ENCODE measurements at places on chromosomes 2 and 18.

DNA sequence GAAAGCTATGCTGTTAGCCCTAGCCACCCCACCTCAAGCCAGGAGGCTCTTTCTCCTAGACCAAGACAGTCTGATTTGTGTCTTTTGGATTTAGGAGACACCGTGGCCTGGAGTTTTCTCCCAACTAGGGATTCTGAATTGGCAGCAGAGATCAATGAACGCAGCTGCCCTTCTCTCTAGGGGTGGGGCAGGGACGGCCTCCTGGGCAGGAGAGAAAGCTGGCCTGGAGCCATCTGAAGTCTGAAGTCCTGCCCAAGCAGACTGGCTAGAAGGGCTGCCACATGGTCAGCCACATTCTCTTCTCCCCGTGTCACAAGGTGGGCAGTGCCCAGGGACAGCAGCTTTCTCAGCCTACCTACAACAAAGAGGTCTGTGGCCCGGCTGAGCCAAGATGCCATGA, 45.1 kb downstream of the PIEZO2 start:
- no peak for DNase-seq

- peak; percentile 3 for DNase-seq
Observed at GRCh38 chr18:46624127-46624526, 32.9 kb downstream of the LOXHD1 start.

DNA sequence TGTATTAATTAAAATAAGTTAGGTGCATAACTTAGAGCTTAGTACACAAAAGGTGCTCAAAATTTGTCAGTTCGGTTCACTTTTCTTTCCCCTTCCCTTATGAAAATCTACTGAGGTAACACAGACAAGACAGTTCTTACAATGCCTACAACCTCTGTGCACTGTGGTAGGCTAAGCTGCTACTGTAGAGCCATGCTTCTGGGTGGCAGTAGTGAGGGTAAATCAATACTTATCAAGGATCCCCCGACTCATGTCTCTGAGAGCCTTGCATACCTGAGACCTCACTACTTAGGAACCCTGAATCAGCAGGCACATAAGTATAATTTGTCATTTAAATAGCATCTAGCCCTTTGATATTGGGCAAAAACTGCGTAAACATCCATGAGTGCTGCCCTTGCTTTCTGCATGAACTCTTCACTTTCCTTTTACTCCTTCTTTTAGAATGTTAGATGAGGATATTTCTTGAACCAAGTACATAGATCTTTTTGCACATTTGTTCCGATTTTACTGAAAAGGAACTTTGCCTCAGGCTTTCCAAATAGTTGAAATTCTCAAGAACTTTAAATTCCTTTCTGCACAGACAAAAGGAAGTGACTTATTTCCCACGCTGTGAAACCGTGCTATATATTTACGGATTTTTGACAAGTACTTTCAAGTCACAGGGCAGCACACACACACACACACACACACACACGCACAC, 234.4 kb downstream of the TRIB2 start:
- DNase-seq = no peak

GRCh38 chr18:26524504-26525351, 23.6 kb downstream of the KCTD1 start:
- DNase-seq = no peak
